ENCODE measurements at places on chromosomes 6 and 20.

GRCh38 chr20:8399947-8400346 lies 267.9 kb downstream of the PLCB1 start:
- DNase-seq: no peak

DNA sequence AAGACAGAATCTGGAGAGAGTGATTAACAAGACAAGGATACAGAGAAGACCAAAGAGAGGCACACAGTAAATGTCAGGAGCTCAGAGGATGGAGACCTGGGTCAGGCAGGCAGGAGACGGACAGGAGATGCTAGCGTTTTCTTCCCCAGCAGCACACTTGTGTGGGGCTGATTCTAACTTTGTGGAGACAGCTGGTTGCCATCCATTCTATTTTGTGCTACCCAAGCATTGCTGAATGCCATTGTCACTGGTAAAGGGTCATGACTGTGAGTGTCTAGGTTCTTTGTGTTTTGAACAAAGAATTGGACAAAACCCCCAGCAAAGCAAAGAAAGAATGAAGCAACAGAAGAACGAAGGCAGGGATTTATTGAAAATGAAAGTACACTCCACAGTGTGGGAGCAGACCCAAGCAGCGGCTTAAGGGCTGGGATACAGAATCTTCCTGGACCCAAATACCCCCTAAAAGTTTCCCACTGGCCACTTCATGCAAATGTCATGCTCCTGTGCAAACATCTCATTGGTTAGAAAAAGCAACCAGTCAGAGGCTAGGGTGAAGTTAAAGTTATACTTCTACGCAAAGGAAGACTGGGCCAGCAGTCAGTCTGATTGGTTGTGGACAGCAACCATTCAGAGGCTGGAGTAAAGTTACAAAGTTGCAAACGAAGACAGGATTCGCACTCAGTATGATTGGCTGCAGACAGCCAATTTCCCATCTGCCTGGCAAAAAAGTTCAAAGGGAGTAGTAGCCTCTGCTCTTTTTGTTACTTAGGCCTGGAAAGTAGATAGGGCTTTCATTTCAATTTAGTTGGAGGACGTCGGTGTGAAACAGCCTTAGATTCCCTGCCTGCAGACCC lies 17.5 kb downstream of the PTK7 start:
- no peak for DNase-seq

- no peak for DNase-seq
Observed at GRCh38 chr6:150681578-150682395, 82.1 kb downstream of the PLEKHG1 start.

GRCh38 chr20:41154436-41155176 lies 17.3 kb downstream of the PLCG1 start:
- no peak for DNase-seq

GRCh38 chr20:48025661-48026060 lies 240.4 kb upstream of the SULF2 start:
- DNase-seq: no peak

GRCh38 chr6:147700436-147701209 lies 192.1 kb downstream of the SAMD5 start:
- no peak for DNase-seq

GRCh38 chr6:155448668-155449449 lies 6.8 kb downstream of the NOX3 start:
- DNase-seq: no peak

GRCh38 chr20:62938105-62938888 lies at the start of gene GID8:
Gene GID8 (plus strand): TSS chr20:62938147. CDS start chr20:62941503, 3,356 bp downstream.
- no peak for DNase-seq

- DNase-seq: no peak
Observed at GRCh38 chr6:159879856-159880255, 10.9 kb upstream of the MAS1 start.

- DNase-seq: no peak
Observed at GRCh38 chr6:63529498-63529897, 42.8 kb upstream of the LOC128125822 start.

DNA sequence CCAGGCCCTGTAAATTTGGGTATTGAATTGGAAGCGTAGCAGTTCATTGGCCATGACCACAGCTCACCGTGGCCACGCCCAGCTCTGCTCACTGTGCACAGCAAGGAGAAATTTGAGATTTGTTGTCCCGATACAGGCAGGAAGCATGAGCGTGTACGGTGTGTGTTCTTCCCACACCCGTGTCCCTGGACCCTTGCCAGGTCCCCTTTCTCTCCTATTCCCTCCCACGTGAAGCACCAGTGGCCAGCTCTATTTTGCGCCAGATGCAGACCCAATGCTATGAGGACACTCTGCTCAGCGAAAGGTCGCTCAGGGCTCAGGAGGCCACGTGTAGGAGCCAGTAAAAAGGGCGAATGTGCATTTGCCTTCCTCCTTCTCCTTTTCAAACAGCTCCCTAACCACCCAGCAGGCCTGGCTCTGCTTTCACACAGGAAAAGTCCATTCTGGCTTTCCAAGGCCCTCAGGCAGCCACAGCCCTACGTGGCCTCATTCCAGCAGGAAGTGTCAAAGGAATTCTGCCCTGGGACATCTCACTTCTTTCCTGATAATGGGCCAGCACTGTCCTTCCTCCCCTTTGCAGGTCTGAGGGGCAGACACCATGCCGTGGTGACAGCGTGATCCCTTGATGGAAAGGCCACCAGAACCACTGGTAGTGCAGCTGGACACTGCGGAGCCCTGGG lies 499.2 kb upstream of the CDH4 start:
- DNase-seq: no peak

- no peak for DNase-seq
Observed at GRCh38 chr6:168193816-168194721, 115.1 kb upstream of the FRMD1 start.
